COR-L47 (cell line): ENCODE measurements at places on chromosomes 3 and 15.

GRCh38 chr3:143045639-143046038, 44.3 kb downstream of the U2SURP start:
- DNase-seq, result no peak

GRCh38 chr3:101077361-101078011, 84.3 kb upstream of the ABI3BP start:
- DNase-seq, result no peak

GRCh38 chr3:123390865-123391600, 57.9 kb downstream of the ADCY5 start:
- DNase-seq, result peak; percentile 60

GRCh38 chr3:13280811-13281506, 139.2 kb downstream of the NUP210 start:
- DNase-seq, result no peak

DNA sequence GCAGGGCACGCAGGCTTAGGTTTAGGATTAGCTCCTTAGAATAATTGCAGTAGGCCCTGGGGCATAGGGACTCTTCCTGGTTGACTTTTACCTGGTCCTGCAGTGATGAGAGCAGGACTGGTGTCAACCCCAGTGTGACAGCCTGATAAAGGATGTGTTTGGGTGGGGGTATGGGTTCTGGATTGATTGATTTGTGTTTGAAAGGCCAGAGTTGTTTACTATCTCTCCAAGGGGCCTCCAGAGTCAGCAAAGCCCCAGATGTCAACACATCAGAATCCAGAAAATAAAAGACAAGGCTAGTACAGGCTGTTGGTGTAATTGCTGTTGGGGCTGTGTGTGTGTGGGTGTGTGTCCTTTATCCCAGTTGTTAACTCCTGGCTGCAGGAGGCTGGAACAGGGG, 122.3 kb downstream of the CHRNA7 start:
- DNase-seq, result no peak

DNA sequence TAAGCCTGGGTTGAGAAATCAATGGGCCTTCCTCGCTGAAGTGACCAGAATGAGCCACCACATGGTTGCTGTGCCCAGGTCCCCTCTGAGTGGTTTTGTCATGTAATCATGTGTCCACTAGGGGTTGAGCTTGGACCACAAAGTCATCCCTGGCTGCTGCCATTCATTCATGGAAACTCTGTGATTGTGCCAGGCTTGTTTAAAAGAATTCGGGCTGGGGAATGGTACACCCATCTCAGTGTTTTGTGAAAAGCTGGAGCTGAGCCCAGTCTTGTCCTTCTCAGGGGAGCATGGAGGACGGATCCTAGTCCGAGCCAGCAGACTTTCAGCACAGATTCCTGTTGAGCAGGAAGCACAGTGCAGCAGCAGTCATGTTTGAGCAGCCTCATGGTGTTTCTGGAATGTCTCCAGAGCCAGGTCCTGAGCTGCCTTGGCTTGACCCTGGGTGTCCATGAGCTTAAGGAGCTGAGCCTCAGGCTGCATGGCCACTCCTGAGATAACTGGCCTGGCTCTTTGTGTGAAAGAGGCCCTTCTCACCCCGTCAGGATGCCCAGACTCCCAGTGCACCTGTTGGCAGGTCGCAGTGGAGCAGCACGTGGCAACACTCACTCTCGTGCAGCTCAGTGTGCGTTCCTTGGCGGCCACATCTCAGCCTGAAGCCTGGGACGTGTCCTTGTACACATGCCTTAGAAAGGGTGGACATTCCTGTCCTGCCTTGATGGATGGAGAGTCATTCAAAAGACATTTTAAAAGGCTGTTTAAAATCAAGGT, 260.3 kb upstream of the TPM1 start:
- DNase-seq, result peak; percentile 72

DNA sequence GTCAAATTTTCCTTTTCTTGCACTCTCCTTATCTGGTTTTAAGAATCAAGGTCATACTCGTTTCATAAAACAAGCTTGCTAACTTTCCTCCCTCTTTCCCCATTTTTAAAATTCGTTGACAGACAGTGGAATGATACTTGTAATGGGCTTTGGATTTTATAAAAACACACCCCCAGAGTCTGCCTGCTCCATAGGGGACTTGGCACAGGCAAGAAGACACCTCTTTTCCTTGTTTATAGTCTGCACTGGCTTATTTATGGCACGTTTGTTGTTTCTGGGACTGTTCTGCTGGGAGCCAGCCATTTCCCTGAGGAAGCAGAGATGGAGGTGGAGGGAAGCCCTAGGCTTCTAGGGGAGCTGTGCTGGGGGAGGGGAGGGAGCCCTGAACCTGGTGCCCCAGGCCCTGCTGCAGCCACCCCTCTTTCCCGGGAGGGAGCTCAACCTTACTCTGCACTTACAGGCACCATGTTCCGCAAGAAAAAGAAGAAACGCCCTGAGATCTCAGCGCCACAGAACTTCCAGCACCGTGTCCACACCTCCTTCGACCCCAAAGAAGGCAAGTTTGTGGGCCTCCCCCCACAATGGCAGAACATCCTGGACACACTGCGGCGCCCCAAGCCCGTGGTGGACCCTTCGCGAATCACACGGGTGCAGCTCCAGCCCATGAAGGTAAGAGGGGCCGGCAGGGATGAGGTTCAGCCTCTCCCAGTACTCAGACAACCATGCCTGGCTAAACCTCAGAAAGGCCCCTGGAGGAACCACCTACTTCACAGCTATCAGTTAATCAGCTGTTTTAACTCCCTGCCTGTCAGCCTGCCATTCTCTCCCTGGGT, 18.3 kb downstream of the ANKRD63 start:
- peak; percentile 19 for DNase-seq

DNA sequence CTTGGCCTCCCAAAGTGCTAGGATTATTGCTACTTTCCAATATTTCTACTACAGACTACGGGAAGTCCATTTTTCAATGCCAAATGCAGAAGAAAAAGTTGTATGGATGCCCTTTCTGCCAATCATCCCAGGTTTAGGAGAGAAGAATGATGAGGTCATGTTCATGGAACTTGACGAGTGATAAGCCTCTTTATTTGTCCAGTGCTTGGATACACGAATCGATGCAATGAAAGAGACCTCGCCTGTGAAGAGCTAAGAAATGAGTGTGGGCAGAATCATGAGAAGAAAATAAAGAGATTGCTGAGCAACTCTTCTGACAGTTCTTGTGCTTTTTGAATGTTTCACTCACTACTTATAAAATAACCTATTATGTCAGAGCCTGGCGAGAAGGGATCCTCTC, 996 bp upstream of the SLC28A1 start:
- no peak for DNase-seq

DNA sequence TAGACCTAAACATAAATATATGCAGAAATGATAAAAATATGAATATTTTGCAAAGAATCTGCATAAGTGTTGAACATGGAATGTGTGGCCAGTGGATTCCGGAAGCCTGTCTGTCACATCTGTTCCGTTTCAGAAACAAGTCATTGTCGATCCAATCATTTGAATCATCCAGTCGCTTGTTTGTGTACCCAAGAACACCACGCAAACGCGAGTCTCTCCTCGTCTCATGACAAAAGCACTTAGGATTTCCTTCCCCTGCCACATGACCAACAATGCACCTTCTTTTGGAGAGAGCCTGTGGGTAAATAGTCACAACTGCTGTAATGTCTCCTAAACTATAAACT, 80.2 kb downstream of the FMN1 start:
- no peak for DNase-seq

DNA sequence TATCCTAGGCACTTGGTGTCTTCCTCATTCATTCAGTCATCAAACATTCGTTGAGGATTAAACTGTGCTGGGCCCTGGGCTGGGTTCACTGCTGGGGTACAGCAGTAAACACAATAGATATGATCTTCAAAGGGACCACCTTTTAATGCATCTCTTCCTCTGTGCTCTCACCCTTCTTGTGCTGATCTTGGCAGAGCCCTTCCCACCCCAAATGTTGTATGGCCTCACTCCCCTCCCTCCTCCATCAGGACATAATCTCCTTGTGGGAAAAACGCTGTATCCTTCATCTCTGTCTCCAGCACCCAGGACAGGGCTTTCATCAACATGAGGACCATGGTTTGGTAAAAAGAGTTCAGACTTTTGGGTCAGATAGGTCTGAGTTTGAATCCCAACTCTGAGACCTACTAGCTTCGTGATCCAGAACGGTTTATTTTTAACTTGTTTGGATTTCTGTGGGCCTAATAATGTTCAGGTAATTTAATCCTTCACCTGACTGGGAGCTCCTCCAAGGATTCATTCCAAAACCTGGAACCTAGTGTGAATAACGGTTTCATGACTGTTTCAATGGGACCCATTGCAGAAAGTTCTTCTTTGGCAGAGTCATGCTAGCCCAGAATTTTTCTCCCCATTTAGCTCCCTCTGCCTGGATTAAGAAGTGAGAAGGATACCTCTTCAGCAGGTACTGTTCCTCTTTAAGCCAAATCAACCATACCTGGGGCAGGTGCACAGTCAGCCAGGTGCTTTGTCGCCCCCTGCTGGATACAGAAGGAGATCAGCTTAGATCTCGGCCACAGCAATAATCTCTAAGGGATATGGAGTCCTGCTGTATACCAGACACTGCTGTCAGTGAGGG, 5.2 kb upstream of the WNT7A start:
- peak; percentile 44 for DNase-seq

DNA sequence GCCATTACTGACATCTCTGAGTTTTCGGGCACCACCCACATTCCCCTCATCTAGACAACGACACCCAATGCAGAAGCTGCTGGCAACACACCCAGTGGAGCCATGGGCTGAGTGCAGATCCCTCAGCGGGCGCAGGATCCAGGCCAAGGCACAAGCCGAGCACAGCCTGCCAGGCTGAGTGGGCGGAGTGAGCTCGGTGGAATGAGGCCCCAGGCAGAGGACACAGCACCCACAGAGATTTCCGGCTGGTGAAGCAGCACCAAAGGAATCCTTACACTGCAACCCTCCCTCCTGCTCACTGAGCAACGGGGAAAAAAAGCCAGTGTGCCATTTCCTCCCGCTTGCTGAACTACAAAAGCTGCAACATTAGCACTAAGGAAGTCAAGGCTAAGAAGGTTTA, 34.3 kb downstream of the ZMAT3 start:
- no peak for DNase-seq

DNA sequence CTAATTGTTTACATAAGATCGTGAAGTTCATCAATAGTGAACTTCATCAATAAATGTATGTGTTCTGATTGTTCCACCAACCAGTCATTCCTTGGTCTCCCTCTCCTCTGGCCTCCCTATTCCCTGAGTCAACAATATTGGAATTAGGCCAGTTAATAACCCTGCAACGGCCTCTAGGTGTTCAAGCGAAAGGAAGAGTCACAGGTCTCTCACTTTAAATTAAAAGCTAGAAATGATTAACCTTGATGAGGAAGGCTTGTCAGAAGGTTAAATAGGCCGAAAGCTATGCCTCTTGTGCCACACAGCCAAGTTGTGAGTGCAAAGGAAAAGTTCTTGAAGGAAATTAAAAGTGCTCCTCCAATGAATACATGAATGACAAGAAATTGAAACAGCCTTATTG, 89.4 kb upstream of the ACKR4 start:
- no peak for DNase-seq

- no peak for DNase-seq
These were observed 10.2 kb upstream of the FBLN2 start for GRCh38 chr3:13538520-13539291.

GRCh38 chr3:159619341-159619885, 369.2 kb upstream of the IL12A start:
- DNase-seq, result peak; percentile 78

DNA sequence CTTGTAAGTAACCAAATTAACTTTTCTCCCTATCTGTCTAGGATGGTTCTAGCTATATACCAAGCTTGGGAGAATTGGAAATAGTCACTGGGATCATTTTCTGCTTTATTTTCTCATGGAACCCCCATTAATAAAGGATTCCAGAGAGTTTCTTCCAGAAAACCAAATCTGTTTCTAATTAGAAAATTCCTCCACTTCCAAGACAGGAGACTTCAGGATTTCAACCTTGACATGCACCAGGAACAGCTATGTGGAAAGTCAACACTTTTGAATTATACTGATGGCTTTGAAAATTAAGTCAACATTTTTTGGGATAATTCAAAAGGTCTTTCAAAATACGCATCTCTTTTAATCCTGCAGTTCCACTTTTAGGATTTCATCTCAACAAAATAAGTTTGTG, 138.3 kb downstream of the MEX3B start:
- DNase-seq, result no peak

DNA sequence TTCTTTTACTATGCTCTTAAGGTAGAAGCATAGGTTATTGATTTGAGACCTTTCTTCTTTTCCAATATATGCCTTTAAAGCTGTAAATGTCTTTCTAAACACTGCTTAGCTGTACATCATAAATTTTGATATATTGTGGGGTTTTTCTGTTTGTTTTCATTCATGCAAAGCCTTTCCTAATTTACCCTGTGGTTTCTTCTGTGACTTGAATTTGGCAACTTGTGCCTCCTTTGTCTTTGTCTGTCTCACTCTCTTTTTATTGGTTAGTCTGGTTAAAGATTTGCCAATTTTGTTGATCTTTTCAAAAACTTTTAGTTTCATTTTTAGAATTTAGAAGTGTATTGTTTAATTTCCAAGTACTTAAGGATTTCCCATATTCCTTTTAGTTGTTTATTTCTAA, 343.1 kb downstream of the OXSM start:
- DNase-seq, result no peak

DNA sequence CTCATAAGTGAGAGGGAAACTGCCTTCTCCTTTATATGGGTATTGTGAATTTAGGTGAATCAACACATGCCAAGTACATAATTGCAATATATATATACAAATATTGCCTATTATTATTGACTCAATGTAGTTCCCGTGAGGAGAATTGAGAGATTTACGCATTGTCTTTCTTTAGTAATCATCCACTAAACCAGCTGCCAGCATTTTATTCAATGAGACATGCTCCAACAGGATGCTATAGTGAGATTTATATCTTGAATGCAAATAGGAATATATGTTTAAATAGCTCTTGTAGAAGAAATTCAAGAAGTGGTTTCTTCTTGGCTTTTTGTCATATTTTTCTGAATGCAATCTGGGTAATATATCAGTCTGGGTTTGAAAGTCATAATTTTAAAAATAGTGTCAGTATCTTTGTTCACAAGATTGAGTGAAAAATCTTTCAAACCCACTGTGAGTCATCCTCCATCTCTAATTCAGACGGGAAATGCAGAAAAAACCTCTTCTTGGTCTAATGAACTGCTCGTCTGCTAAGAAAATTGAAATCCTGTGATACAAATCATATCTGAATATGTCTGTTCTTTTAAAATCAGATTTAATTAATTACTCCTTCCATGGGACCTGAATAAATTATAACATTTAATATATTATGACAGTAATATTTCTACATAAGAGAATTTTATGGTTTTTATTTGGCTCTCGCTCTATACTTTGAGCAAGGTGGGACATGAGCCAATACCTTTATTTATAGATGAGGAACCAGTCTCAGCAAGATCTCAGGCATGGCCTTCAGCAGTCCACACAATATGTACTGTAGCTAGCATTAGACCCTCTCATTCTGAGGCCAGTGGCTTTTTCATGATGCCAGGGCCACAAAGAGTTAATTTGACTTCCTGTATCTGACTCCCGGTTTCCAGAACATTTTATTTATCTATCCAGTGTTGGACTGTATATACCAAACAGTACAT, 516.0 kb downstream of the GABRG3 start:
- no peak for DNase-seq

- no peak for DNase-seq
These were observed 109.1 kb upstream of the WNT5A start for GRCh38 chr3:55596212-55596611.
